ENCODE measurements at places on chromosomes 11 and 22.

DNA sequence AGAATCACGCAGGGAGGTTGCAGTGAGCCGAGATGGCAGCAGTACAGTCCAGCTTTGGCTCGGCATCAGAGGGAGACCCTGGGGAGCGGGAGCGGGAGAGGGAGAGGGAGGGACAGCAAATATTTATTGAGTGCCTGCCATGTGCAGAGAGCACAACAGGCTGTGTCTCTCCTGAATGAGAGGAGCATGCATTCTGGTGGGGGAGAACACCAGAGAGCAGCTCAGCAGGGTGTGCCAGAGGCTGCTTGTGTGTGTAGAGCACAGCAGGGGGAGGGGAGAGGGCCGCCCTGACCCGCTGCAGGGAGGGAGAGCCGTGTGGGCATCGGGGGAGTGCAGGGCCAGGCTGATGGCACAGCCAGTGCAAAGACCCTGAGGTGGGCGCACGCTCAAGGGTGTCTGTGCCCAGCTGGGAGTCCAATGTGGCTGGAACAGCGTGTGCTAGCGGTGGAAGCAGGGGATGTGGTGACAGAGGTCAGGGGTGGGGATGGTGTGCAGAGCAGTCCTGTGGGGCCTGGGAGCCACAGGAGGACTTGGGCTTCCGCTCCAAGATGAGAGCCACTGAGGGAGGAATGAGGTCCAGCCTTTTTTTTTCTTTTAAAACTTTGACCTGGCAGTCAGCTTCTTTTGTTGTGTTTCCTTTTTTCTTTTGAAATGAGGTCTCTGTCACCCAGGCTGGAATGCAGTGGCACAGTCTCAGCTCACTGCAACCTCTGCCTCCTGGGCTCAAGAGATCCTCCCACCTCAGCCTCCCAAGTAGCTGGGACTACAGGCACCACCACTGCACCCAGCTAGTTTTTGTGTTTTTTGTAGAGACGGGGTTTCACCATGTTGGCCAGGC lies 12.0 kb downstream of the PPIL2 start:
- no peak for DNase-seq

DNA sequence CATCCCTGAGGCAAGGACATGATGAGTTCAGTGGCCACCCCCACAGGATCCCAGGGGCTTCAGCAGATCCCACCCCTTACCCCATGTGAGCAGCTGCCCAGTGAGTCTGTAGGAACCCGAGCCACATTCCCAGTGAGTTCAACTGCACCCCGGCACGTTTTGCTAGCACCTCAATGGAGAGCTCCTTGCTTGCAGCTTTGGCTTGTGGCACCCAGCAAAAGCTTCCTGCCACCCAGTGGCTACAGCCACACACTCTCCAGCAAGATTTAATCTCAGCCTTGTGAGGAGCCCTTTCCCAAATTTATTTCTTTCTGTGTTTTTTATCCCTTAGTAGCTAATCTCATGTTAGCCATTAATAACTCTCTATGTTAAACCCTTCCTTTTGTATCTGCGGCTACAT lies 4.0 kb downstream of the SAA1 start:
- no peak for DNase-seq

DNA sequence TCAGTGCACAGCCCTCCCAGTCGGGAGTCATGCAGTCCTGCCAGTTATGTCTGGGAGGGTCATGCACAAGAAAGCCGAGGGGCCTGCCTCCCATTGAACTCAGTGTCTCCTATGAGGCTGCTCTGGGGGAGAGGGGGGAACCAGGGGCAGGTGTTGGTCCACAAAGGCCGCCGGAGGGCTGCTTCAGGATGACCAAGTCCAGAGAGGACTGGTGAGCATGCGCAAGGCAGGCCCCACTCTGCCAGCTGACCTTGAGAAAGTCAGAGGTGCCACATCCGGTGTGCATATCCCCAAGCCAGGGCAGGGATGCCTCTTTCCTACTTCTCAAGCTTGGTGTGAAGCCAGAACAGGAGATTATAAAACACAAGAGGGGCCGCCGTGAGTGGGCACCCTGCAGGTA lies 4.4 kb downstream of the SCN4B start:
- DNase-seq: no peak

- no peak for DNase-seq
Observed at GRCh38 chr22:36946421-36947158, 33.2 kb downstream of the CSF2RB start.

- DNase-seq: no peak
Observed at GRCh38 chr11:72975778-72976521, 161.7 kb downstream of the ATG16L2 start.

- DNase-seq: no peak
Observed at GRCh38 chr11:76800466-76801200, 17.5 kb downstream of the TSKU start.

DNA sequence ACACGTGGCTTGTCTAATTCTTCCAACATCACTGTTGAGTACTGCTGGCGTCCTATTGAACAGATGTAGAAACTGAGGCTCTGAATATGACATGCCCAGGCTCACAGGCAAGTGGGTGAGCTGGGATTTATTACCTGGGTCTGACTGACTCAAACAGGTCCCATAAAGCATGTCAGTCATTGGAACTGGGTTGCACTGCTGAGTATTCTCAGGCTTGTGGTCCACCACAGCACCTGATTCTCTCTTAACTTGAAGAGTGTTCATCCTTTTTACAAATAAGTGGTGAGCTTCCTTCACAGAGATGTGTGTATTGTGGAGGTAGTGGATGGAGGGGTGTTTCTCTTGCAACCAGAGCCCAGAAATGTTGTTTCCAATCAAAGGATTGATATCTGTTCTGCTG lies 44.5 kb downstream of the SC5D start:
- no peak for DNase-seq

DNA sequence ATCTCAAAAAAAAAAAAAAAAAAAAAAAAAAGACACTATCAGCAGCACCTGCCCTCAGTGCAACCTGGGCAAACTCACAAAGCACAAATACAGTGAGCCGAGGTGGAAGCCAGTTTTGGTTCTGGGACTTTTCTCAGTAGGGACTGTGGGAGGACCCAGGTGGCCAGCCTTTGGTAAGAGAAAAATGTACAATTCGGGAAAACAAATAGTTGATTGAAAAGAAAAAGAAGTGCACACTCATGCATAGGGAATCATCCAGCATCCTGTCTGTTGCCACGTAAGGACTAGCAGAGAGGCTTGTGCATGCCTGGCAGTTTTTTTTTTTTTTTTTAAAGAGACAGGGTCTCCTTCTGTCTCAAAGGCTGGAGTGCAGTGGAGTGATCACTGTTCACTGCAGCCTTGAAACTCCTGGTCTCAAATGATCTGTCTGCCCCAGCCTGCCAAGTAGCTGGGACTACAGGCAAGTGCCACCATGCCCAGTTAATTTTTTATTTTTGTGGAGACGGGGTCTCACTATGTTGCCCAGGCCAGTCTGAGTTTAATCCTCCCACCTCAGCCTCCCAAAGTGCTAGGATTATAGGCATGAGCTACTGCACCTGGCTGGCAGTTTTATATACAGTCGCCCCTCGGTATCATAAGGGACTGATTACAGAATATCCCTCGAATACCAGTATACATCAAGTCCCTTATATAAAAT lies 36.7 kb downstream of the TPST2 start:
- no peak for DNase-seq

DNA sequence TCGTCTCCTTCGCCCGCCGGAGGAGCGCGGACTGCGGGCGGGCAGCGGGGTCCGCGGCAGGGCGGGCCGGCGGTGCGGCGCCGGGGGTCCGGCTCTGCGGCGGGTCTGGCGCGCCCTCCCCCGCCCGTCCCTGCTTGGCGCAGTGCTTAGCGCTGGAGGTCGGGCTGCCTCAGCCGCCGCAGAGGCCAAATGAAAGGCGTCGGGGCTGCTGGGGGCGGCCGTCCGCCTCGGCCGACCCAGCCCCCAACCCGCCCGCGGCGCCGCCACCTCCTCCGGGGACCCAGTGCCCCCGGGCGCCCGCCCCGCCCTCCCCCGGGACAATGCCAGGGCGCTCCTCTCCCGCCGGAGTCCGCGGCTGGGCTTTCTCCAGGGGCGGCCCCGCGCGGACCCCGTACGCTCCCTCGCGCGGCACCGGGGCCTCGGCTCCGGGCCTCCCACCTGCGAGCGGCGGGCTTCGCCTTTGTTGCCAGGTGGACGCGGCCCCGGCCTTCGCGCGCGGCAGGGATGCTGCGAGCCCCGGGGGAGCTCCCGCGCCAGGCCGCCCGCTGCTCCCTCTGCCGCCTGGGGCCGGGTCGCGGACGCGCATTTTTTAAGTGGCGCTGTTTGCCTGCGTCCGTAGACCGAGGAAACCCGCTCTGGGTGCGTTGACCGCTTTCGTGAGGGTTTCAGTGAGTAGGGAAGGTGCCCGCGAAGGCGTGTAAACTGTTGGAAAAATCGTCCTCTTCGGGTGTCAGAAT lies 583 bp downstream of the APLP2 start:
- no peak for DNase-seq

GRCh38 chr11:23284631-23285030 lies 424.4 kb upstream of the CCDC179 start:
- DNase-seq: no peak

DNA sequence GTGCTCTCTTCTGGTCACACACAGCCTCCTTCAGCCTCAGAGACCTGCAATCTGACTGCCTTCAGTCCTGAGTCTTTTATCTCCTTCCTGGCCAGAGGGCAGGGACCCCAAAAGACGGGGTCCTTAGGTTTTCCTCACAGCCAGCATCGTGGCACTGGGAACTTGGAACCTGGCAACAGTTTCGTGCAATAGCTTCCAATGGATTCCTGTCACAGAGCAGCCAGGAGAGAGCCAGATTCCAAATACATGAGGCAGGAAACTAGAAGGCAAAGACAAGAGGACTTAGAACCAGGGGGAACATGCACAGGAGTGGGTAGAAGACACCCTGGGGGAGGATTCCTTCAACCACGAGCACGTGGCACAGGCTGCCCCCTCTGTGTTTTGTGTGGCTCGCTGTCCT lies 48.6 kb downstream of the C11orf91 start:
- DNase-seq: no peak

- no peak for DNase-seq
Observed at GRCh38 chr11:47485107-47485506, 36.2 kb upstream of the RAPSN start.

GRCh38 chr11:59616396-59616982 lies 915 bp upstream of the OSBP start:
- DNase-seq: no peak

GRCh38 chr11:128832121-128832497 lies 35.0 kb downstream of the KCNJ1 start:
- no peak for DNase-seq

DNA sequence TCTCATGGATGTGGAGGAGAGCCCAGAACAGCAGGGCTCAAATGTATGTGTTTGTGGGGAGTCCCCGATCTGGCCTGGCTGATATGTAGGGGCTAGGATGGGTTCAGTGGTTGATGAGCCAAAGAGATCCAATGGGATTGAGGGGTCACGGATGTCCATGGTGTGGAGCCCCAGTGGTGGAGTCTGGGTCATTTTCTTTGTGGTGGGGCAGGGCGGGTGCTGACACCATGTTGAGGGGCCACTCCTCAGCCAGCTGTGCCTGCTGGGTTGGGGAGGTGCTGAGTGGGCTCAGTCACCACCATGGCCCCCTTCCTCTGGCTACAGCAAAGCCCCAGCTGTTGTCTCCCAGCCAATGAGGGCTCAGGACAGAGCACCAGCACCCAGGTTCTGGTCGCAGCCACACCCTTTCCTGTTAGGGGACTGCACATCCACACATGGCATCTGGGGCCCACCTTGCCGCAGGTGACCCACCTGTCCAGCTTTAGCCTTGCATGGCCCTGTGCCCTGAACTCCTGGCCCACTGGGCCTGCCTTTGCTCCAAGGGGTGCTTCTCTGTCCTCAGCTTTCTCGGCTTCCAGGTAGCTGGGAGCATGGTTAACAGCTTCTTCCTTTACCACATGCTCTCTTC lies 3.2 kb upstream of the GNAZ start:
- no peak for DNase-seq

DNA sequence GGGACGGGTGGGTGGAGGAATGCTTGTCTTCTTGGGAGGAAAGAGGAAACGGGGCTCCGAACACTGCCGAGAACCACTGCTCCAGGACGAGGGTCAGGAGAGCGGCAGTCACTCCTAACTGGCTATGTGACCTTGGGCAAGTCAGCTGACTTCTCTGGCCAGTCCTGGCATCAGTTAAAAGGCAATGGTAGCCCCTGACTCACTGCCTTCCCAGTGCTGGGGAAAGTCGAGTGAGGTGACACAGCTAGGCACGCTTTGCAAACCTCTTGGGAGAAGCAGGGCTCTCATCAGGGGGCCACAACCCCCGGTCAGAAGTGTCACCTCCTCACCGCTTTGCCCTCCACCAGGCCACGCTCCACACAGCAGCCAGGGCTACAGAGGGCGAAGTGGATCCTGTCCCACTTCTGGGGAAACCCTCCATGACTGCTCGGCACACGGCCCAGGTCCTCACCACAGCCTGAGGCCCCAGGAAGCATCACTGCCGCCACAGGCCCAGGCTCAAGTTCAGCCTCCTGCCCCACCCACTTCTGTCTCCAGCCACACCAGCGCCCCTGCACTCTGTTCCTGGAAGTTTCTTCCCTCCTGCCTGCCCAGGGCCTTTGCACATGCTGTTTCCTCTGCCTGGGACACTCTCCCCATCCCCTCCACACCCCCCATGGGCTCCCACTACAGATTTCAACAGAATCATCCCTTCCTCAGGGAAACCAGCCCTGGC lies 16.3 kb downstream of the IL2RB start:
- no peak for DNase-seq

DNA sequence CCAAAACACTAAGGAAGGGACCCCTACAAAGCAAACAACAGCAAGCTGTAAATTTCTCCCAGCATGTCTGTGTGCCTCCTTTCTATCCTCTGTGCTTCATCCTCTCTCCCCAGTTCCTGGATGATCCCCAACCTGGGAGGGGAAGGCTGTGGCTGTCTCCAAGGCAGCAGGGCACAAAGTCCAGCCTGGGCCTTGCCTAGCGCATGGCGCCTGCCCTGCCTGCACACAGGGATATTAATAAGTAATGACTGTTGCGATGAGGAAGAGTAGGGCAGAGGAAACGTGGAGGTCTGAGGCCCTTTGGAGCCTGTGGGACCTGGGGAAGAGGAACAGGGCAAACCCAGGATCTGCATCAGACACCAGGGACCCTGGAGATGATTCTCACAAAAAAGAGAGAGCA lies 2.0 kb downstream of the USH1C start:
- DNase-seq: no peak

DNA sequence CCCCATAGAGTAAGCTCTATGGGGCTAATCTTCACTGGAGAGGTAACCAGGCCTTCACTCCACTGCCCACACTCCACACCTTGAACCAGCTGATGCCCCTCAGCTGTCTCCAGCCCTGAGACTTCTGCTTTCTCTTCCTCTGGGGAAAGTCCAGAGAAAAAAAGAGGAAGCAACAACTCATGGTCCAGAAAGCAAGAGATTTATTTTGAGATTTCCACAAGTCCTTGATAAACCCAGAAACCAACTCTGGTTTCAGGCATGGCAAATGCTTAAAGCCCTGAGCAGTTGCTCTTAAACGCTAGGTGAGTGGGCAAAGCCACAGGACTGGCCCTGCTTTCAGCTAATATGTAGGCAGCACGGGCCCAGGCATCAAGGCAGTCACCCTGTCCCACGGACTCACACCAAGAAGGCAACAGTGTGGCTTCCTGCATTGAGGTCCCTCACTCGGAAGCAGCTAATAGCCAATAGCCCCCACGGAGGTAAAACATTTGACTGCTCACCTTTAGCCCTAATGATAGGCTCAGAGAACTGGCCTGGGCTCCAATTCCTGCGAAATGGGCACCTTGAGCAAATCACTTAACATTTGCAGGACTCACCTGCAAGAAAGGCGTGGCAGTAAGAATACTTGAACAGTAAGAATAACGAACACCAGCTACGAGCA lies 4.3 kb downstream of the CYB561A3 start:
- no peak for DNase-seq

GRCh38 chr11:77340501-77340900 lies 39.0 kb upstream of the GDPD4 start:
- no peak for DNase-seq

GRCh38 chr22:47296405-47297260 lies 534.2 kb downstream of the TBC1D22A start:
- DNase-seq: no peak

- DNase-seq: no peak
Observed at GRCh38 chr11:108125096-108125495, 3.7 kb downstream of the ACAT1 start.

Data from anterior cingulate cortex (tissue), 58 donors.